ENCODE measurements at places on chromosomes 3 and 15.

DNA sequence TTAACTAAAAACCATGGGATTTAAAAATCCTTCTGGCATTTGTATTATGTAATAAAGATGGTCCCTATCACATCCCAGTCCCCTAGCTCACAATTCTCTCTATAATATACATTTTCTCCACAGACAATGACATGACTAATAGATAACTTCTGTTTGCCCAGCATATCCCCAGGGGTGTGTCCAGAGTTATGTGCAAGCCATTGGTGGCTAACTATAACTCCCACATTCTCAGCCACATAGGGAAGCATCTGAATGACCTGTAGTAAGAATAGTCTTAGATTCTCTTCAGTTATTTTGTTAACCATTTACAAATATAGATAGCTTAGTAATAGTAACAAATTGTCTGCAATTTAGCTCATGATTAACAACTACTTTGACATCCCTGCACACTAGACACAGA is 52.2 kb upstream of the RBSN start:
- no peak for DNase-seq

- no peak for DNase-seq
These were observed 63.8 kb upstream of the EPHB3 start for GRCh38 chr3:184497804-184498203.

DNA sequence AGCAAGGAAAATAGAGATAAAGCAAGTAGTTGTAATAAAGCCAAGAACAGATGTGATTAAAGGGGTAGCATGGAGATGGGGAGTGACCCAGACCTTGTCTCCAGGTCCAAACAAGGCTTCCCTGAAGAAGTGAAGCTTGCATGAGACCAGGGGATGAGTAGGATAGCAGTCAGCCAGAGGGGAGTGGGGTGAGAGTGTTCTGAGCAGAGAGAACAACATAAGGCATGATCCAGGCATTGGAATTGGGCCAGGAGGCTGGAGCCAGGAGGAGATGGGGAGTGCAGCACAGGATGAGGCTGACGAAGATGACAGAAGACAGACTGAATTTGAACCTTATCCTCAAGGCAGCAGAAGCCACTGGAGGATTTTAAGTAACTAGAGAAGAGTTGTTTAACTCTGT is 7.2 kb downstream of the TMOD2 start:
- peak; percentile 90 for DNase-seq

DNA sequence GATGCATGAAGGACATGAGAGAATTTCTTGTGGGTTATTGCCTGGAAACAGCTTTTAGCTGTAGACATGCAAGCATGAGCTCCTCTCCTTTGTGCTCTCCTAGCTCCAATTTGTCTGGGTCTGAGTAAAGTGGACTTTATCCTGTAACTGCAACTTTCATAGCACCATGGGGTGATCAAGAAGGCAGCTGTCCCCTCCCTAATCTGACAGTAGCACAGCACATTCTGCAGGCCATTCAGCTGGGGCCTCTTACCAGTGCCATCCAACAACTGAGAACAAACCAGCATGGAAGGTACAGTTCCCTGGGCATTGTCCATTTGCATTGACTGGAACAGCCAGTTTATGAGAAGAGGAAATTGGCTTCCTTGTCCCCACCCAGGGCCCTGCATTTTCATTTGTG is 7.7 kb upstream of the RAB27A start:
- DNase-seq, result no peak

- DNase-seq, result no peak
These were observed 8.3 kb downstream of the CD200R1 start for GRCh38 chr3:112966633-112967032.

DNA sequence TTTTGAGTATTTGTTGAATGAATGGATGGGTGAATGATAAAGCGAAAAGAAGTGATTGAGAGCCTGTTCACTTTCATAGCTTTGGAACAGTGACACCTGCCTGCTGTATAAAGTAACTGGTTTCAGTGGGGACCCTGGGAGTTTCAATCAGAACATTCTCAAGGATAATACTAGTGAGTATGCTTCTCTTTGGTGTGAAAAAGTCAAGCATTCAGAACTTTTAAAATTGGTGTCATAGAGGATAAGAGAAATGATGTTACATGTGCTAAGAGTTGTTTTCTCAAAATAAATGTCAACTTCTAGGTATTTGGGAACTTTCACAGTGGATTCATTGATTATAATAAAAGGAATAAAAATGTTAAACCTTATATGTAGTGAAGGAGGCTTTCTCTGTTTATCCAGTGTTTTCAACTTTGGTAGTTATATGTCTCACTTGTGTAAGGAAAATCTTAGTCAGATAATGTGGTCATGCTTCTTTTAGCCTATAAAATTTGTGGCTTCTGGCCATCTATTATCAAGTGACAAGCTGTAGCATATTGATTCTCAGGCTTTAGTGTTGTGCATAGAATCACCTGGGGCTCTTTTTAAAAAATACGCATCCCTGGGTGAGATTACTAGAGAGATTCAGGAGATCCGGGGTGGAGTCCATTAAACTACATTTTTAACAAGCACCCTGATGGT is 11.9 kb downstream of the LRCH3 start:
- DNase-seq, result peak; percentile 32

DNA sequence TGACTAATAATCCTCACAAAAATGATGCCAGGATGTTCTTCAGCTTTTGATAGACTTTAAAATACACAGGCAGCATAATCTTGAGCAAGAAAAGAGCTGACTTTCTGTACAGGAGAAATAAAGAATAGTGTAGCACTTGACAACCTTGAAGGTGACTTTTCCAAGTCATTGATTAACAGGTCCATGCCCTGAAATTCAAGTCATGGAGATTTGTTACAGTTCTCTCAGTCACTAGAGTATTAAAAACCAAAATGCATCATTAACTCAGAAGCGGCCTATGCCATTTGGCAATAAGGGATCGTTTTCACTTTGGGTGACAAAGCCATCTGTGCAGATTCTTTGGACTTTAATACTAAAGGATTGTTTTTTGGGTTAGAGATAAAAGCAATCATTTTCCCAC is 692.7 kb upstream of the SGO1 start:
- DNase-seq, result no peak

GRCh38 chr3:141011232-141011996 is 39.7 kb upstream of the SPSB4 start:
- DNase-seq, result peak; percentile 60

GRCh38 chr15:66497502-66498455 is at the start of gene SNAPC5:
Gene SNAPC5 (minus strand): TSS chr15:66497762. CDS start chr15:66497731, 31 bp downstream.
- peak; percentile 93 for DNase-seq

GRCh38 chr3:172946061-172946460 is 195.0 kb downstream of the SPATA16 start:
- peak; percentile 3 for DNase-seq

DNA sequence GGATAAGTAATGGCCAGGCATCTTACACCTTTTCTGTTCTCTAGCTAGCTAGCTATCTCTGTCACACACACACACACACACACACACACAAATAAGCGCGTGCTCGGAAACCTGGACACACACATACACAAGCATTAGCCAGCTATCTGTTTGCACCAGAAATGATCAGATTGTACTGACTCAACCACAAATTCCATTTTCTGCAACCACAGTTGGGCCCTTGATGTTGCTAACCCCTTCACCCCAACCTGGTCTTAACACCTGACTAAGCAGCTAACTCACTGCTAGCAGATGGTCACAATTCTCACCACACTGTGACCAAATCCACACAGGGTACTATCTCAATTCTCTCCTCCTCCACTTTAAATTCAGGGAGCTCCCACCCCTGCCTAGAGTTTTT is 183.0 kb upstream of the THBS1 start:
- DNase-seq, result no peak

GRCh38 chr3:51378726-51379125 is 6.4 kb upstream of the MANF start:
- no peak for DNase-seq

DNA sequence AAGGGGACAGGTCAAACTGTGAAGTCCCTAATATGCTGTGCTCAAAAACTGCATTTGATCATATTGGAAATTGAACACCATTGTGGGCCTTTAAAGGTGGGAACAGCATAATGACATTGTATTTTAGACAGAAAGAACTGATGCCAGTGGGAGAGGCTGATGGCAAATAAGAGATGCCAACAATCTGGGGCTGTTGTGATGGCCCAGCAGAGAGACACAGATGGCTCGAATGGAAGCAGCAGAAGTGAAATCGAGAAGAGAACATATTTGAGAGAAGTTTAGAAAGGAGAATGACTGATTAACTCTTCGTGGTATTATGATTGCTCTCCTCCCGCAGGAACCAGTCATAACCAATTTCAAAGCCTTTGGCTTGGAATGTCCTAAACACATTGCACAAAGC is 382.9 kb downstream of the MECOM start:
- DNase-seq, result no peak

GRCh38 chr3:180018543-180018942 is 18.2 kb downstream of the PEX5L start:
- no peak for DNase-seq

- DNase-seq, result peak; percentile 65
These were observed 62.8 kb upstream of the CMTM8 start for GRCh38 chr3:32175607-32176197.

GRCh38 chr3:111047812-111048435 is 23.7 kb upstream of the NECTIN3 start:
- no peak for DNase-seq

DNA sequence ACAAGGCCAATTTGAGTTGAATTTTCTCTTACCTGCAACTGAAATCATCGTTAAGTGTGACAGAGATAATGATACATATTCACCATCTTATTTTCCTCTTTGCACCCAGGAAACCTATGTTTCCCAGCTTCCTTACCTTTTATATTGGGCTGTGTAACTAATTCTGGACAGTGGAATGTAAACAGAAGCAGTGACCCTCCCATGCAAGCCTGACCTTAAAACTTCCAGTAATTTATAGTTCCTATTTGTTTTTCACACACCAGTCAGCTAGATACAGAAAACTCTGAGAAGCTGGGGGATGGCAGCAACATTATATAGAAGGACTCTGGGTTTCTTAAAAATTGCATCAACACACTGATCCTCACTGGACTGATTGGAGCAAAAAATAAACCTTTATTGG is 4.5 kb upstream of the ZNF280D start:
- peak; percentile 43 for DNase-seq

DNA sequence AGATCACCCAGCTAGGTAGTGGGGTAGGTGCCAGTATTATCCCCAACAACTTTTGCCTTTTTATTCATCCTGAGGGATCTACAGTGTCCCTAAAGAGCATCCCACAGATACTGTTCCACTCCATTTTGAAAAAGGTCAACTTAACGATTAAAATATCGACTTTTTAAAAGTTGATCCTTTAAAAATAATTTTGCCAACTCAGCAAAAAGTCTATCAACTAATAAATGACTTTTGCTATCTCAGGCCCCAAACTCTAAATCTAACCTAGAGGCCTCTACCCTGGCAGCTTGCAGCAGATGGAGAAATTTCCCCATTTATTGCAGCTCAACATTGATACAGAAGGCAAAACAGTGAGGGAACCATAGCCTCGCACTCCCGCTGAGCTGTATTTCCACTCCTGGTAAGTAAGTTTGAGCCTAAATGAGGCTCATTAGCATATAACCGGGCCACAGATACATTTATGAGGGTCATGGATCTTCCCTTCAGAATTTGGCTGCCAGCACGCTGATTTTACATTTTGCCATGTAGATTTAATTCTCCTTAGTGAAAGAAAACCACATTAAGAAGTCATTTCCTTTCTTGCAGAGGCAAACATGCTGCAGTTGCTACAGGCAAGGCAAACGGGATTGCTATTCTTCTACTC is 704.1 kb upstream of the CFAP20DC start:
- DNase-seq, result no peak

DNA sequence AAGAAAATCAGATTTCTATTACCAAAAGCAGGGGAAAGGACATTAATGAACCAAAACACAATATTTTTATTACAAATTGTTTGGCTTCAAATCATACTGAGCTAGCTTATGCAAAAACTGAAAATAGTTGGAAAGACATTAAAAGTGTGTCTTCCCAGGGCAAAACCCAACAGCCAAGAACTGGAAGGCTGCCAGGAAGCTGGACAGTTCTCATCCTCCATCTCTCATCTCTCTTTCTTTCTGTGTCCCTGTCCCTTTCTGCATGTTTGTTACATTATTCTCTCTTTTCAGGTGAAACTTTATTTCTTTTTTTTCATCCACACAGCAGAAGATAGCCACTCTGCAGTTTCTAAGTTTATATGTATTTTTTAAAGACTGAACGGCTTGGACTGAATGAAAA is 41.1 kb upstream of the SNTN start:
- DNase-seq, result peak; percentile 22

- DNase-seq, result no peak
These were observed 39.0 kb downstream of the ALDH1A2 start for GRCh38 chr15:58026552-58026951.

DNA sequence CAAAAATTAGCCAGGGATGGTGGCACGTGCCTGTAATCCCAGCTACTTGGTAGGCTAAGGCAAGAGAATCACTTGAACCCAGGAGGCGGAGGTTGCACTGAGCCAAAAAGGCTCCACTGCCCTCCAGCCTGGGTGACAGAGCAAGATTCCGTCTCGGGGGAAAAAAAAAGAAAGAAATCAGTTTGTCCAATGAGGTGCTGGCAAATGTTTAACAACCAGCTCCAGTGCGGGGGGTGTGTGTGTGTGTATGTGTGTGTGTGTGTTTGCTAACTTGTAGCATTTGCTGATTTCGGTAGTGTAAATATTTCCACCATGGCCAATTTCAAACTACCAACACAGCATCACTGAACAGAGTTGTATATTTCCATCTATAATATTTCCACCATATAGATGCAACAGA is 23.8 kb upstream of the IDH2 start:
- no peak for DNase-seq

DNA sequence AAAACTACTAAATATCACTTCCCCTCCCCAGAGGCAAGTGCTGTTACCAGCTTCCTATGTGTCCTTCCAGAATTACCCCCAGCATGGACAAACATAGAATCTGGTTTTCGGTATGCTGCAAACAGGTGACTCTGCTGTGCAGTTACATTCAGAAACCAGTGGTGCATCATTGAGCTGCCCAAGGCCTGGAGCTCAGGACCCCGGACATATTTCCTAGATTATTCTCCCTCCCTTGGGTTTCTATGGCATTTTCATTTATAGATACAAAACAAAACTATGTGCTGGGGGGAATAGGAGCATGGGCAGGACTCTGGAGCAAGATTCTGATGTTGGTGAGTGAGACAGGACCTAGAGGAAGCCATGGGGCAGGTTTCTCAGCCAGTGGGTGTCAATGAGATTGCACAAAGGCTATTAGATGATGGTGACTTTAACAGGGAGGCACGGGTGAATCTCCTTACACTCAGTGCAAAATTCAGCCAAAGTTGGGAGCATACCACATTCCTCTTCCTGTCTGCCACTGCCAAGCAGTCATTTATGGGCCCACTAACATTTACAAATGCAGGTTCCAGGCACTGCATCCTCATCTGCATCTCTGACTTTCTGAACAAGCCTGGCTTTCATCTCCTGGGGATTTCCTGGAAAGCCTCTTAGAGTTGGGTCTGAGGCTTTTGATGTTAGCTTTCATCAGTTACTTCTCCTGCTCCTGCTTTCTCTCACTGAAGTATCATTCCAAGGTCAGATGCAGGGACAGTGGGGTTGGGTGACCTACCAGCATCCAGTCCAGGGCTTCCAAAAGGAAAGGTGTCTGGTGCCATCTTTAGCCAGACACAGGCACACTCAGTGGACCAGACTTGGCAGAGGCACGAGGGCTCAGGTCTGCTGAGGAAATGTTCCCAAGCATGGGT is 44.5 kb downstream of the CMTM7 start:
- peak; percentile 14 for DNase-seq

GRCh38 chr3:30260762-30261161 is 345.6 kb upstream of the TGFBR2 start:
- DNase-seq, result peak; percentile 80
